CD4-positive, alpha-beta memory T cell (primary cell): ENCODE measurements at places on chromosomes 13 and 19.

GRCh38 chr19:50349277-50350057 lies 16.0 kb downstream of the NAPSA start:
- DNase-seq = no peak

GRCh38 chr13:21749410-21749809 lies 78.5 kb downstream of the FGF9 start:
- no peak for DNase-seq

- no peak for DNase-seq
Measured at GRCh38 chr13:109788372-109789111, 2.2 kb upstream of the IRS2 start.

DNA sequence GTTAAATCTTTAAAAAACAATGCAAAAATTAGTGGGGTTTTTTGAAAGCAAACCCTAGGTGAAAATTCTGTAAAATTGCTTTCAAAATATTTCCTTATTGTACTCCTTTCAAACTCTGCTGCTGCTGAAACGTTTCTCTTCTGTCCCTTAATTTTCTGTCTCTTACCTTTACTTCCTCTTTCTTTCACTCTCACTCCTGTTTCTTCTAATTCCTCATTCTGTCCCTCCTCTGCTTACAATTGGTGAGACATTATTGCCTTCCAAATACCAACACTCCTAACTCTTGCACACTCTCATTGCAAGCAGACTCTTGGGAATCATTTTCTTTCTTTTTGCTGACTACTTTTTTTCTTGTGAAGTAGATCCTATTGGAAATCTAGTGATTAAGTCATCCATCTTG lies 685.6 kb upstream of the SLITRK1 start:
- no peak for DNase-seq

DNA sequence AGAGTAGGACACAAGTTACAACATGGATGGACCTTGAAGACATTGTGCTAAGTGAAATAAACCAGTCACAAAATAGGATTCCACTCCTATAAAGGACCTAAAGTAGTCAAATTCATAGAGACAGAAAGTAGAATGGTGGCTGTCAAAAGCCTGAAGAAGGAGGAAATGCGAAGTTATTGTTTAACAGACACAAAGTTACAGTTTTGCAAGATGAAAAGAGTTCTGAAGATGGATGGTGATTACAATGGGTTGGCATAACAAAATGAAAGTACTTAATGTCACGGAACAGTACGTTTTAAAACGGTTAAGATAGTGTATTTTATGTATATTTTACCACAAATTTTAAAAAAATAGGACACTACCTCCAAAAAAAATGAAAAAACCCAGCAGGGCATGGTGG lies 34.8 kb downstream of the FOXO1 start:
- no peak for DNase-seq
